Effector memory CD4-positive, alpha-beta T cell (primary cell): ENCODE measurements at places on chromosomes 7 and 10.

DNA sequence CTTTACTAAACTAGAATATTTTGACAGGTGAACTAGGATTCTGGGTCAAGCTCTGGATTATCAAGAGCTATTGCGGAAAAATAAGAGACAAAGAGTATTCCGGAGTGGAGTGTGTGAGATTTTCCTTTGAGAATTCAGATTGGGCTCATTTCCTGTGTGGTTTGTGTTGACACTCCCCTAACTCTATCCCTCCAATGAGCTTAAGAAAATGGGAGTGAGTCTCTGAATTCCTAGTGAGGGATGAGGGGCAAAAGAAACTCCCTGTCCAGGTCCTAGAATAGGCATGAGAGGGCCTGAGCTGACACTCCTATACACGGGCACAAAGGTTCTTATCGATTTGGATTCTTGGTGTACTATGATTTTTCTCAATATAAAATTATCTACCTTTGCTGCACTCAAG is 10.2 kb downstream of the KLF14 start:
- DNase-seq = no peak

DNA sequence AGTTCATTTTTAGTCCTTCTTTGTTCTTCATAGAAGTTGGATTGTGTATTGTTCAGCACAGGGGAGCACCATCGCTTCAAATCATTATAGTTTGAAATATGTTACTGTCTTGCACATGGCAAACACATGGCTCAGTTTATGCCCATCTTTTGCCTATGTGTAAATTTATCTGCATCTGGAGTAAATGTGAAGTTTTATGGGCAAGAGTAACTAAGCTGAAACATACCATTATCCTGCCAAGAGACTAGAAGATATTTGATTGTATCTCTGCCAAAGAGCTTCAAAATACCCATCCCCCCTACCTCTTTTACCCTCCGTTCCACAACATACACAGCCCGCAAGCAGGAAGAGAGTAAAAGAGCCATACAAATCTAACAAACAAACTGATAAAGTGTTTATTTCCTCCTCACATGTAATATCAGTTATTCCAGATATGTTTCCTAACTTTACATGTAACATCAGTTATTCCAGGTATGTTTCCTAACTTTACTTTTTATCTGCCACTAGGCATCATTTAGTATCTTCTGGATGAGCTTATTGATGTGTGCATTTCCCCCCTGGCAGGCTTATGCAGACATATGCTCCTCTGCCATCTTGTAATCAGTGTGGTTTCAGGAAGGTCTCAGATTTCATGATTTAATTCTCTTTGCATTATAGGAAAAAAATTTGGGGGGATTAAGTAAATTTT is 127.7 kb downstream of the SRI start:
- DNase-seq = no peak

- DNase-seq = no peak
These were observed 123.3 kb downstream of the HIPK2 start for GRCh38 chr7:139654276-139655181.

- no peak for DNase-seq
These were observed 764.0 kb downstream of the XPNPEP1 start for GRCh38 chr10:109159351-109159750.

- no peak for DNase-seq
These were observed 155.8 kb downstream of the POM121L12 start for GRCh38 chr7:53191191-53191695.
